ENCODE measurements at places on chromosomes 1 and 21.

DNA sequence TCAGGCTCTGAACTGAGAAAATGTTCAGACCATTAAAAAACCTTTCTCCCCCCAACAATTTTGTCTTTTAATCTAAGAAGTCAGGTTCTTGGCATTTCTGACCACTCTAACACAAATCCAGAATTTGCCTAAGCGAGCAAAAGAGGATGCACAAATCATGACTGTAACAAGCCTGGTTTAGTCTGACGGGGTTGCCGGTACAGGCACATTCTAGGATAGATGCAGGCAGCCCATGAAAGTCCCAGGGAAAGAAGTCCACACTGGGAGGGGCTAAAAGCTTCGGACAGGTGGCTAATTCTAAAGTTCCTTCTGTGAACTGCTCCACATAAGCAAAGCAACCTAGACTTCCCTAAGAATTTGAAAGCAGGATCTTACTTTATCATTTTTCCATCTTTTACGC lies 48.0 kb upstream of the KCNE1 start:
- DNase-seq, result no peak

- no peak for DNase-seq
Observed at GRCh38 chr1:92500552-92500951, 13.8 kb upstream of the GFI1 start.

DNA sequence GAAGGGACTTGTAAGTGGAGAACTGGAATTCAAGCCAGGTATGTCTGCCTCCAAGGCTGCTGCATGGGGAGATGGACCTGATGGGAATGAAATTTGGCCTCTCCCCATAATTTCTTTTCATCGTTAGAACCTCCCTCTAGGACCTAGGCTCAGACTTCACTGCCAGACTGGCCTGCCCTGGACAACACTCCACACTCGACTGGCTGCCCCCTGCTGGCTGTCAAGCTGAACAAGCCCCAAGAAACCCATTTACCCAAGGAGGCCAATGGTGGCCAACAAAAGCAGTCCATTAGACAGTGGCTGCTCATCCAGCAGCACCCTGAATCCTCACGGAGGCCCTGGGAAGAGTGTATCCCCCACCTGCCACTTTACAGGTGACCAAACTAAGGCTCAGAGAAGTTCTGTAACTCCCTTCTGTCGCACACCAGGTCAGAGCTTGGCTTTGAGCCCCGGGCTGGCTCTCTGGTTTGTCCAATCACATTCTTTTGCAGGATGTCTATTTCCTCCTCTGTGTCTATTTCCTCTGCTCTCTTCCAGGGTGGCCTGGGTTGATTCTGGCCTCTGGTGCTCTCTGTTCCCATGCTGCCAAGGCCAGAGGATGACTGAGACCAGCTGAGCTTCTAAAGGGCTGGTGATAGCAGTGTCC lies 3.8 kb downstream of the RNF186 start:
- DNase-seq, result peak; percentile 27

GRCh38 chr21:27315373-27315772 lies 348.5 kb upstream of the ADAMTS5 start:
- DNase-seq, result no peak

DNA sequence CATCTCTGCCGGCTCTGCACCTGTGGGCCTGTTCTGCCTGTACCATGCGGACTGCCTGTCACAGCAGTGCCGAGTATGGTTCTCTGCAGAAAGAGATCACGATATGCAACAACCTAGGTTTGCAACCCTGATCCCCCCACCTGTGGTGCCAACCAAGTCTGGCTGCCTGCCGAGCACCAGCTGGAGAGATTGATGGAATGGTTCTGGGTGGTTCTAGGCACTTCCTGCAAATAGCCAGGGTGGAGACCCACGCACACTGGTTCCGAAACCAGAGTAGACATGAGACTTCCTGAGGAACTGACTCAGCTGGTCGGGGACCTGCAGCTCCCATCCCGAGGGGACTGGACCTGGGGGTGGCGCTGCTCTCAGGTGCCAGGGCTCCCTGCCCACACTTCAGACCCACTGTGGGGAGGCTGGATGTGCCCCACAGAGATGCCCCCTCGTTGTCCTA lies 5.4 kb downstream of the TPRG1L start:
- no peak for DNase-seq

DNA sequence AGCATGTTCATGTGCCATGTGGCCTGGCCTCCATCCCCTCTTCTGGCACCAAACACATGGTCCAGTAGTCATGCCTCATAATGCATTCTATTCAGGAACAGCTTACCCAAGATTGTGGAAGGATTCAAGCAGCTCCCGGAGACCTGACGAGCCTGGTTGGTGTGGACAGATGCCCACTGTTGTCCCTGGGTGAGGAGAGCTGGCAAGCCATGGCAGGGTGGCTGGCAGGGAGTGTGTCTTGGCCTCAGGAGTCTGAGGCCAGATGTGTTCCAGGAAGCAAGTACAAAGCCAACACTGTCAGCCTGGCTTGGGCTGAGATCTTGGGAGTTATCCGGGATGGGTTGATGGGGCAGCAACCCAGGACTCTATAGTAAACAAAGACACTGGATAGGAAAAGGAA lies 7.3 kb upstream of the FABP3 start:
- no peak for DNase-seq

GRCh38 chr1:45785583-45785982 lies 17.8 kb upstream of the MAST2 start:
- peak; percentile 12 for DNase-seq

GRCh38 chr1:210214573-210215409 lies 17.8 kb upstream of the SERTAD4 start:
- DNase-seq, result no peak

- DNase-seq, result no peak
Observed at GRCh38 chr1:165397944-165398343, 41.4 kb upstream of the LMX1A start.

- DNase-seq, result no peak
Observed at GRCh38 chr1:87647430-87648177, 318.9 kb downstream of the LMO4 start.

GRCh38 chr1:178220094-178220493 lies 126.2 kb downstream of the RASAL2 start:
- no peak for DNase-seq

GRCh38 chr1:17877896-17878295 lies 122.8 kb downstream of the ACTL8 start:
- no peak for DNase-seq

DNA sequence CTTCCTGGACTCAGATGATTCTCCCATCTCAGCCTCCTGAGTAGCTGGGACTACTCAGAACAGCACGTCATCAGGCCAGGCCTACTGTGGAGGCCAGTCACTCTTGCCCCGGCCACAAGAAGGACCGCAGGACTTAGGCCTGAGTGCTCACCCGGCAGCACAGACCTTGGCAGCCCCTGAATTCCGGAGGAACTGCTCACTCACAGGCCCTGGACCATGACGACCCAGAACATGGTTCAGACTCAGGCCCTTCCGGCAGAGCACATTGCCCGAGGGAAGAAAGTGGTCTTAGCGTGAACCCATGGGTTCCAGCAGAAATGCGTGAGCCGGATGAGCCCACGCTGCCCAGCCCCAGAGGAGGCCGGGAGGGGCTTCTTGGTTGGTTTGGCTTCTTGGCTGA lies 177.3 kb upstream of the TMEM51 start:
- DNase-seq, result no peak

- DNase-seq, result no peak
Observed at GRCh38 chr1:29518183-29518835, 282.0 kb downstream of the PTPRU start.

GRCh38 chr1:61056573-61057439 lies 25.6 kb upstream of the NFIA start:
- no peak for DNase-seq

DNA sequence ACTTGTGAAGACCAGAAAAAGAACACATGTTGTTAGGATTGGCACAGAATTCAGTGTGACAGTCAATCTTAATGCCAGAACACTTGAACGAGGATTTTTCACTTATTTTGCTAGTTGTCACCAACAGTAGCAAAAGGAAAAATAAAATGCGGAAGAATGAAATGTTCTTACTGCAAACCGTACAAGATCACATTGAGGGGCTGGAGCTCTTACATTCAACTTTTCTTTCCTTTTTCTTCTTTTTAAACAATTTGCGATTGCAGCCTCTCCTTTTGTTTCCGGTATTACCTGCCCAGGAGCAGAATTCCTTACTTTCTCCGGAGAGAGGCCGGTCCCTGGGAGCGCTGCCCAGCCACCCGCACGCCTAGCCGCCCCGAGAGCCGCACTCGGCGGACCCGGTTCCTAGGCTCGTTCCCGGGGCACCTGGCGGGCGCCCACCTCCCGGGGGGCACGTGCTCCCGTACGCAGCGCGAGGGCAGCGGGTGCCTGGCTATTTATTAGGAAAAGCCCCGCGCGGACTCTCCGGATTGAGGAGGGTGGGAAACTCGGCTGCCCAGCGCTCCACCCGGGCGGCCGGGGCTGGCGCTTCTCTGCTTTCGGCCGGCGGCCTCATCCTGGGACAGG lies 1.2 kb upstream of the CAMTA1 start:
- no peak for DNase-seq

DNA sequence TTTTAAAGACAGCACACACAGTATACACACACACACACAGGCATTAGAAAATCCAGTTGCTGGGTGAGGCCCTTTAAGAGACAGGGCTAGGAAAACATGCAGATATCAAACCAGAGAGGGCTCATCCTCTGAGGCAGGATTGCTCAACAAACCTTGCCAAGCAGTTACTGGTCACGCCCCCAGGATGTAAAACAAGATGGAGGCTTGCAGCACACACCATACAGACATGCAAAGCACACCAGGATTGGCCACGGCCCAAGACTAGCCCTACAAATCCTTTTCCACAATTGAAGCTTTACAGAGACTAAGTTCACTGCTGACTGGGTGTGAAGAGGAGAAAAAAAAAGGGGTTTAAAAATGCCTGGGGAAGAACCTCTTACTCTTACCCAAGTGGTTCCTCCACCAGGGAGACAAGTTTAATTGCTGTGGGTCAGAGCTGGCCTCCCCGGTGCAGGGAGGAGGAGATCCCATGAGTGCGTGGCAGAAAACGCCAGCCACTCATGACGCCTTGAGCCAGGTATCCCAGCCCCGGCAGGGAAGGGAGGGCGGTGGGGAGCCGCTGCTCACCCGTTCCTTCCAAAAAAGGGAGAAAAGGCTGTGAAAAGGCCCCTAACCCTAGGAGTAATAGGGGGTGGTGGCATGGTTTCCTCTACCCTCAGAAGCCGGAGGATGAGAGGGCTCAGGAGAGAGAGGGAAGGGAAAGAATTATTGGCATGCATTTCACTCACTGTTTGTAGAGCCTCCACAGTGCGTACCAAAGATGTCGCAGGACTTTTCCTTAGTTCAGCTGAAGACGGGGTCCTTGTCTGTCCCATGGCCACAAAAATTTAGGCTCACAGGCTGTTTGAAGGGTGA lies 594.6 kb upstream of the ZP4 start:
- no peak for DNase-seq

Data from activated CD4-positive, alpha-beta T cell treated with anti-CD3 and anti-CD28 coated beads, Interleukin-2, amount 50 U/mL, for 24 hours (primary cell).